DMS53 (cell line): ENCODE measurements at places on chromosomes 7 and 10.

- no peak for DNase-seq
These were observed 87.9 kb downstream of the KCND2 start for GRCh38 chr7:120360918-120361317.

DNA sequence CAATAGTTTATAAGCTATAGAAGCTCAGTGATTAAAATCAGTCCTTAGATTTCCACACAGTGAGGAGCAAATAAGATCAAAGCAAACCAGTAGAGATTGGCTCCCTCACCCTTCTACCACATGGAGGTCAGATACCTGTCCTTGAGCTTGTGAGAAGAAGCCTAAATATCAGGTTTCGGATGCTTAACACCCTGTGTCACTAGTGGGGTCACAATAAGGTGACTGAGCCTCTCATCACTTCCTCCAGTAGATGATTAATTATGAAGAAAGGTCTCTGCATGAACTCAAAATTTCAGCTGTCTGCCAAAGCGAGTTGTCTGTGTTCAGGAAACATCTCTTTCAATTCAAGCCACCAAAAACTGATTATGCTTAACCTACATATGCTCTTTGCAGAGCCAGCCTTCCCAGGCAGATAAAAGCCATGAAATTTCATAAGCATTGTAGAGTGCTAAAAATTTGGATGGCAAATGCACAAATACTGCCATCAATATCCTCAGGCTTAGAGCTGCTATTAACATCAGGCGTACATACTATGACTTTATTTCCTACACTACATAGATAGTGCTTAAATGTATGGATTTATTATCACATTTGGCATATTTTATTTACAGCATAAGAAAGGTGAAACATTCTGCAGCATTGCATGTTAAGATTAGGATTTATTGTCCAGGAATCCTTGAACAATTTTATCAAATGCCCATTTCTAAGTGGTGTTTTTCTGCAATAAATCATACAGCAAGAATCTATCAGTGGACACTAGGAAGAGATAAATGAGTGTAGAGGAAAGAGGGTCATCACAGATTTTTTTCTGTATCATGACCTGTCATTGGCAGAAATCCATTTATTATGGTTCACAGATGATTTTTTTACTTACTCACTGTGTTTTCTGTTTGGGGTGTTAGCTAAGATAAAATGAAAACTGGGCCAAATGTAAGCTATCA lies 285.1 kb upstream of the SP8 start:
- DNase-seq = no peak

GRCh38 chr7:133674079-133674763 lies 421.3 kb downstream of the EXOC4 start:
- DNase-seq = peak; percentile 27

DNA sequence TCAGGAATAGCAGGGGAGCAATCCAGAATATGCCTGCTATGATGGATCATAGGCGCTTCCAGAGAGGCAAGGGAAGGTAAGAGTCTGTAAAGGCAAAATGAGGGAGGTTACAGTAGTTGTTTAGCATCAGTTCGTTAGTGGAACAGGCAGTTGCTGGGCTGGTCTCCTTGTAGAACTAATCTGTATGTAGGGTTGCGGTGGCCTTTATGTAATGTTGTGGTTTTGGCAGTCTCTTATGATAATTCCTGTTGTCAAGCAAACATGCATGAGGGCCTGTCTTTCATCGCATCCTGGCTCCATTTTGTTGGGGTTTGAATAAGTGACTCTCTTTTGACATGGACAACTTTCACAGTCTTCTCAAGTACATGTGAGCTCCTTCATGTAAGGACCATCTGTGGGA lies 427.8 kb upstream of the LRGUK start:
- DNase-seq = no peak

GRCh38 chr10:18368273-18368672 lies 228.0 kb downstream of the CACNB2 start:
- DNase-seq = no peak

DNA sequence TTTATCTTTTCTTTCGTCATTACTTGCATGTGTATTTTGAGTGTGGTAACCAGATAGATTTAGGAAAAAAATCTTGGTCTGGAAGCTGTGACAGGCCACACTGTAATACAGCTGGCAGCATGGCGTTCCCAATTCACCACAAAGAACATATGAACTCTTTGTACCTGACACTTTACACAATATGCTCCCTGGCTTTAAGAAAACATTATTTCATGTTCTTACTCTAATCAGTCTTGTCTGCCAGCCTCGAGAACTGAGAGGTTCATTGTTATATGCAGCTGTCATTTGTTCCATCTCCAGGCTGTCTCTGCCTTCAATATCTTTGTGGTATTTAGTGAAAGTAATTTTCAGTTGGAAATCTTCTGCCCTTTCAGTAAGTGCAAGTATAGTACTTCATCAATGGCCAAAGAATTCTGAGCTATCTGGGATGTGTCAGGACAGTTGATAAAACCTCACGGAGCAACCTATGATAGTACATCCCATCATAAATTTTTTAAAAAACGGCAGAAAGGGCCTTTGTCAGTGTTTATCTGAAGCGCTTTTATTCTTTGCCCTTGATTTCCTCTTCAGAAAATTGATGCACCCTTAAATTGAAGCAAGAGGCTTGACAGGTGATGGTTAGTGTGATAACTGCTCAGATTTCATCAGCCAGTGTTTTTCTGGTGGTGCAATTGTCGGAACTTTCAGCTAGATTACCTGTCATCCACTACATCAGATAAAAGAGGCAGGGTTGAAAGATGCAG lies 146.3 kb upstream of the SP8 start:
- no peak for DNase-seq

DNA sequence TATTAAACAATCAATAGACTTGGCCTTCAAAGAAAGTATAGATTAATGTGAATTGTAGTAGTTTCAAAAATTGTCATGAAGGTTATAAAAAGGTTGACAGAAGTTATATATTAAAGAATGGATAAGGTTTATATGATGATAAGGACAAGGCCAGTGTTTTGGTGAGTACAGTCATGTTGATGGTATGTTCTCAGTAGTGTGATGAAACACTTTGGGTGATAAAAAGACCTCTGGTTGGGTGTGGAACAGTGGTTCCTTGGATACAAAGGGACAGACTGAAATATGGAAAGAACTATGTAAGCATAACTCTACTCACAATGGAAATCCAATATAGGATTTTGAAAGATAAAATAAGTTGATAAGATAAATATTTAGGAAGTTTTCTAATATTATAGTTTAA lies 866.3 kb downstream of the ANKRD7 start:
- DNase-seq = no peak

DNA sequence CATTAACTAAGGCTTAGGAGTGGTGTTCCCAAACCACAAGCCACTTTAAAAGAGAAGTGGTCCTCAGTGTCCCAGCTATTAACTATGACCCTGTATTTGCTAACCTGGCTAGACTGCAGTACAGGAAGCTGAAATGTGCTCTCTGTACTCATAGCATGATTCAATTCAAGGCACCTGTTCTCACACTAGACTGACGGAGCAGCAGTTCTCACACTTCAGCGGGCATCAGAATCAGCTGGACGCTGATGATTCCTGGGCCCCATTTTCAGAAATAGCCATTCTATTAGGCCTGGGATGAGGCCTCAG lies 24.5 kb upstream of the MSRB2 start:
- DNase-seq = no peak

DNA sequence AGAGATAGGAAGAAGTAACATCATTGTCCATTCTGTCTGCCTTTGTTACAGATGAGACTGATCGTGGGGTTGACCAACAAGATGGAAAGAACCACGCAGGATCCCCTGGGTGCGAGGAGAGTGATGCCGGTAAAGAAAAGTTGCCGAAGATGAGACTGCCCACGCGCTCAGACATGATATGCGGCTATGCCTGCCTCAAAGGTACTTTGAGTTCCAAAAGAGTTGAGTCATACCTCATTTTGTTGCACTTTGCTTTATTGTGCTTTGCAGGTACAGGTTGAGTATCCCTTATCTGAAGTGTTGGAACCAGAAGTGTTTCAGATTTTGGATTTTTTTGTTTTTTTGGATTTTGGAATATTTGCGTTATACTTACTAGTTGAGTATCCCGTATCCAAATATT lies 12.2 kb upstream of the CLCN1 start:
- no peak for DNase-seq

- DNase-seq = no peak
These were observed 178.1 kb downstream of the ELFN1 start for GRCh38 chr7:1848013-1848640.
